ENCODE measurements at places on chromosomes 3 and 15.

GRCh38 chr3:120214176-120214575 is 70.8 kb downstream of the GPR156 start:
- DNase-seq, result no peak

DNA sequence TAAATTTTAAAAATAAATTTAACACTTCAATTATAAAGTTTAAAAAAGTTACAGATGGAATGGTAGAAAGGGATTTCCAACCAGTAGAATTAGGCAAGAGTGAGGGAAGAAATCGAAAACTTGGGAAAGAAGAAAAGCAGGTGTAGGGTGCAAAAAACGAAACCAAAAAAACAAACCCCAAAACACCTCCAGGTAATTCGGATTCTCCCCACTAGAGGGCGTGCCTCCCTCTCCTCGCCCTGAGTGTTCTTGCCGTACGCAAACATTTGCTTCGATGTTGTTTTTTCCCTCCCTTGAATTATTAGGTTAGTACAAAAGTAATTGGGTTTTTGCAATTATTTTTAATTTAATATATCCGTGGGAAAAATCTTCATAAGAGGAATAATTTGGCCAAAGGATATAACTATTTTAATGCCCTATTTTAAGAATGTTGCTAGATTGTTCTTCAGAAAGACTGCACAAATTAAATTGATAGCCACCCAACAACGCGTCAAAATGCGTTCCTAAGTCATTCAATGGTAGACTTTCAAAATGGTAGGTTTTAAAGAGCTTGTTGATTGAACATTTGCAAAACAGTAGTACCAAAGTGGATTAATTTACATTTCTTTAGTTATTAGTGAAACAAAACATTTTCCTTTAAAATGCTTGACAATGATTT is 63.7 kb downstream of the SLC30A4 start:
- DNase-seq, result peak; percentile 87

GRCh38 chr3:171781711-171782127 is 28.6 kb downstream of the PLD1 start:
- DNase-seq, result no peak

GRCh38 chr15:66772604-66773128 is 70.6 kb downstream of the SMAD6 start:
- no peak for DNase-seq

- DNase-seq, result no peak
Observed at GRCh38 chr15:47743385-47743784, 26.1 kb downstream of the SEMA6D start.

DNA sequence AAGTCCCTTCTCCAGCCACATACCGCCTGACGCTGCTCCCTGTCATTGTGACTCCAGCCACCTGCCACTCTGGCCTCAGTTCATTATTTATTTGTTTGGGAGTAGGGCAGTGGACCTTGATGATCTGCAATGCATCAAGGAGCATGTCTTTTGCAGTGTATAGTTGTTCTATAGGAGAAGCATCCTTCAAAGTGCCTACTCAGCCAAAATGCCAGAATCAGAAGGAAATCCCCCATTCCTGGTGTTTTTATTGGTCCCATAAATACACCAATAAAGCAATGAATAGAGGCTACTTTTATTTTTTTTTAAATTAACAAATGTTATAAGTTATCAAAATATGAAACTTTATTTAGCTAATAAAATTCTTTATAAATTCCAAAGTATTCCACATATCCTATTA is 123.8 kb upstream of the NSMCE3 start:
- DNase-seq, result no peak

DNA sequence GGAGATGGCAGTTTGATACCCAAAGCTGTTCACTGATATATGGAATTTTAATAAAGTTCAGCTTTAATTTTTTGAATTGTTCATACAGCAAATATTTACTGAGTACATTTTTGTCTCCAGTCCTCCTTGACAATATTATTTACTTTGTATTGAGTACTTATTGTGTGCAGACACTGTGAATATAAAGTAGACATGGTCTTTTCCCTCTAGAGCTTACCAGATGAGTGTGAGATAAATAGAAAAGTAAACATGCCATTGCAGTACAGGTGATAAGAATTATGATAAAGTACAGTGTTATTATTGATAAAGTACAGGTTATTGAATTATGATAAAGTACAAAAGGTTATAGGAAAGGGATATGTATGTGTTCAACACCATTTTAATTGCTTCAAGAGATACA is 2.1 kb downstream of the UBA5 start:
- DNase-seq, result no peak

DNA sequence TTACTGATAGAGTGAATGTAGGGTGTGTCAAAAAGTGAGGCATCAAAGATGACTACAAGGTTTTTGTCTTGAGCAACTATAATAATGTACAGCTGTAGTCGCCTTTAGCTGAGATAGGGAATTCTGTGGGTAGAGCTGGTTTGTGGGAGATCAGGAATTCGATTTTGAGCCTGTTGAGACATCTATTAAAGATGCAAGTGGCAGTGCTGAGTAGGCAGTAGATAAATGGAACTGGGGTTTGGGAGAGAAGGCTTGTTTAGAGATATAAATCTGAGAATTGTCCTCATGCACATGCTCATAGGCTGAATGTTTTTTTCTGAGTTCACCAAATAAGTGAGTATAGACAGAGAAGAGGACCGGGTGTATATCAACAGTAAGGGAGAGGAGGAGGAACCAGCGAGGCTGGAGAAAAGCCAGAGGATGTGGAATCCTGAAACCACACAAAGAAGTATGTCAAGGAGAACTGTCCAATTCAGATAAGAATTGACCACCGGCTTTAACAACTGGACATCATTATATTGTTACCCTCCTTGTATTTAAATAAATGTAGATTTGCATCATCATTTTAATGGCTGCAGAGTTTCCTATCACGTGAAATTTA is 146.0 kb upstream of the TNIK start:
- no peak for DNase-seq

All from activated CD4-positive, alpha-beta T cell treated with anti-CD3 and anti-CD28 coated beads for 48 hours (primary cell).